ENCODE measurements at places on chromosomes 3 and 15.

DNA sequence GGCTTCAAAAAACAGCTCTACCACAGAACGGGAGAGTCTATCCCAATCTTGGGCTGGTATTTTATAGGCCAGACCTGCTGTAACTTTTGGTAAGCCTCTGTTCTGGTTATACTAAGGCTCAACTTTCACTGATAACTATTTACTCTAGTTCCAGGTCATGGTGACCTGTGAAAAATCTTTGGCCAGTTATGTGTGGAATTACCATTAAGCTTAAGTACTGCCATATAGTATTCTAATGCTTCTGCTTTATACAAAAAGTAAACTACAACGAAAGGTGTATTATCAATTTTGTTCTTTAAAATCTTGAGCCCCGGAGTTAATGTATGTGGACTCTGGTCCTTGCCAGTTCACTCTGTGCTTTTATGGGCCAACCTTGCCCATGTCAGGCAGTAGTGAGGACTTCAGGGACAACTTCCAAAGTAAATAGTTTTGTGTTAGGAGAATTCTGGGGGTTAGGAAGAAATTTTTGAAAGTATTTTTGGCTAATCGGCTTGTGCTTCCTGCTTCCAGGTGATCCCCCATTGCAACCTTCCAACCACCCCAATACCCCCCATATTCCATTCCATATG is 6.4 kb downstream of the SIAH2 start:
- DNase-seq = no peak

DNA sequence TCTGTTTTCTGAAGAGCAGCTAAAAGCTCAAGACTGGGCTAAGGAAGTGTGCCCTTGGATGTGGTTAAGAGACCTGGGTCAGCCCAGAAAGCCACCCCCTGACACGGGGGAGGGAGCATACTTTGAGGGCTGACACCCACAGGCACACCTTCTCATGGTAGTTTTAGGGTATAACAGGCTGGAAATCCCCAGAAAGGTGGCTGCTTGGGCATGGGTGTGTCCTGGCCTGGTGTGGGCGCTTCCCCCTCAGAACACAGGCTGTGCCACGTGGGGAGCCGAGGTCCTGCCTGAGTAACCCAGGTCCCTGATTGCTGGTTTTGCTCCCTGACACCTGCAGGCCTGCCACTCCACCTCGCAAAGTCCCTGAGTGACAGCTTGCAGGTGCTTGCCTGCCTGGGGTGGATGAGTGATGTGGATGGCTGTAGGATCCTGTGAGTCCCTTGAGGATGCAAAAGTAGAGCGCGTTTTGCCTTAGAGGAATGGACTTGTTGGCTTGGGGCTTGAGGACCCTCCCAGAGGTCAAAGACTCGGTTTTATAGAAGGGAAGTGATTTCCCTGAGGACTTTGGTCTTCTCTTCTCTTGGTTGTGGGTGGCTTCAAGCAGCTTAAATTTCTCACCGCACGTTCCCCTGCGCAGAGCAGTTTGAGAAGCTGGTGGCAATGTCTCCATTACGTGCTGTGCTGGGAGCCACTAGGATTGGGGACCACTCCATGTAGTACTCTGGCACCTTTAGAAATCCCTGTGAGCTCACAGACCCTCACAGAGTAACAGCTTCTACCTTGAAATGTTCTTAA is 94.4 kb downstream of the DNASE1L3 start:
- DNase-seq = no peak

DNA sequence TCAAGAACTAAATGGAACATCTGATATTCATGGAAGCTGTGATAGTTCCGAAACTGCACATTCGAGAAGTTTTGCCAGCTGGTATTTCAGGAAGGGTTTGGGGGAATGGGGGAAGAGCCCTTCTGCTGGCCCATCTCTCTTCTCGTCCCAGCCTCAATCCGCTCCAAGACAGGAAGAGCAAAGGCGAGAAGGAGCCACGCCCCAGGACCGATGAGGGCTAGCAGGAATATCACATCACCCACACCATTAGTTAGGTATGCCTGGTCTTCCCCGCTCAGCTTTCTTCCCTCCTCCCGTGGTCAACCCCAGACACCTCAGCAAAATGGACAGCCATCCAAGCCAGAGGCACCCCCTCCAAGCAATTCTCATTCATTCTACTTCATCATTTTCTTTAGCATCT is 14.9 kb upstream of the PCSK6 start:
- DNase-seq = no peak

GRCh38 chr15:98753726-98754656 is 105.7 kb downstream of the IGF1R start:
- no peak for DNase-seq

- DNase-seq = no peak
These were observed 515.5 kb downstream of the OCA2 start for GRCh38 chr15:27583651-27584050.

DNA sequence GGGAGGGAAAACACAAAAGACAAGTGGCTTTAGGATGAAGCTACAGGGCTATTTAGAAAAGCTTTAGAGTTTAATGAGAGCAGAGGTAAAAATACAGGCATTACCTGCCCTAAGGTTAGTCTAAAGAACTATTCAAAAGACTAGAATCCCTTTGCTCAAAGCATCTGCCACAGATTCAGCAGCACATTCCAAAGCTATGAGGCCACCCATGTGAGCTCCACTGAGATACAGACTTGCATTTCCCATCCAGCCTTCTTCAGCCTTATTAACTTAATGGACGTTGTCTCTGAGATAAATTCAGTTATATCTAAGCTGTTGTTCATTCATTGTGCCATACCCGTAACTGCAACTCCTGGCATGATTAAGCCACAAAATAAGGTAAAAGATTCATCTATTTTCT is 25.4 kb downstream of the CXCR6 start:
- no peak for DNase-seq

GRCh38 chr15:52509500-52510245 is 19.0 kb downstream of the MYO5A start:
- no peak for DNase-seq

DNA sequence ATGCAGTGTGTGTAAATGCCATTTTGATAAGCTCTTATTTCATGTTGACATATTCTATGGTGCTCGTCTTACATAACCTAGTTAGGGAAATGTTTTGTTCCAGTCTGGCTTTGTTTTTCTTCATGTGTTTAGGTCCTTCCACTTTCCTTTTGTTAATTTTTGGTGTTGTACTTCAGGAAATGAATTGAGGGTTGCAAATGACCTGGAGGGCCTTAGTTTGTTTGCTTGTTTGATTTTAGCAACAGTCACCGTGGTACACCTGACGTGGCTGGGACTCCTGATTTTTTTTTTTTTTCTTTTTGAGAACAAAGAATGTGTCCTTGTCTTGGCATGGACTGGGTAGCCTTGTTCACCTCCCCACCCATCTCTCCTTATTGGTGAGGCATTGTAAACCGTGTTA is 114.8 kb downstream of the IGF1R start:
- no peak for DNase-seq

- DNase-seq = no peak
These were observed 23.6 kb upstream of the MTMR14 start for GRCh38 chr3:9625656-9626055.

DNA sequence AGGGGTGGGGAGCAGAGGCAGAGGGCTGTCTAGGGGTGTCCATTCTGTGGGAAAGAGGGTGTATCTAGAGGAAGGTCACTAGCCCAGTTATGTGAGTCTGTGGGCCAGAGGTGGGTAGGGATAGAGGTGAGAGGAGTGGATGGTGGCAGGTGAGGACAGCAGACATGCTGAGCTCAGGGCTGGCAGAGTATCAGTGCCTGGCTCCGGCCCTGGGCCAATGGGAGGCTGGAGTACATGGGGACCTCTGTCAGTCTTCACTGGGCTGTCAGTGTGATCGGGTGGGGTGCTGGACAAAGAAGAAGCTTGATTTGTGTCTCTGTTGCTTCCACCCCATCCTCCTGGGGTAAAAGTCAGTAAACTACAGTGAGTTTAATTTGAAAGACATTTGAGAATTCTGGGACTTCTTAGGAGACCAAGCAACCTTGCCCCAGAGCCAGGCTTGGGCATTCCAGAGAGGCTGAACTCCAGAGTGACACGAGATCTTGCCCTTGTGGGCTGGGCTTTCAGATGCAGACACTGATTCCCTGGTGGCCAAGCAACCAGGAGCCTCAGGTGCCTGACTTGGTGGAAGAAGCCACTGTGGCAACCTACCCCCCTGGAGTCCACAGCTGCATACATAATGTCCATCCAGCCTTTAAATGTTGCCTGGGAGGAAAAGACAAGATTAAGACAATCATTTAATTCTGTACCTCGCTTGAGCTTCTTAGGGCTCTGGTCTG is 60.7 kb downstream of the EXOG start:
- no peak for DNase-seq

- DNase-seq = no peak
These were observed 34.3 kb downstream of the DNAJB8 start for GRCh38 chr3:128432301-128432970.

DNA sequence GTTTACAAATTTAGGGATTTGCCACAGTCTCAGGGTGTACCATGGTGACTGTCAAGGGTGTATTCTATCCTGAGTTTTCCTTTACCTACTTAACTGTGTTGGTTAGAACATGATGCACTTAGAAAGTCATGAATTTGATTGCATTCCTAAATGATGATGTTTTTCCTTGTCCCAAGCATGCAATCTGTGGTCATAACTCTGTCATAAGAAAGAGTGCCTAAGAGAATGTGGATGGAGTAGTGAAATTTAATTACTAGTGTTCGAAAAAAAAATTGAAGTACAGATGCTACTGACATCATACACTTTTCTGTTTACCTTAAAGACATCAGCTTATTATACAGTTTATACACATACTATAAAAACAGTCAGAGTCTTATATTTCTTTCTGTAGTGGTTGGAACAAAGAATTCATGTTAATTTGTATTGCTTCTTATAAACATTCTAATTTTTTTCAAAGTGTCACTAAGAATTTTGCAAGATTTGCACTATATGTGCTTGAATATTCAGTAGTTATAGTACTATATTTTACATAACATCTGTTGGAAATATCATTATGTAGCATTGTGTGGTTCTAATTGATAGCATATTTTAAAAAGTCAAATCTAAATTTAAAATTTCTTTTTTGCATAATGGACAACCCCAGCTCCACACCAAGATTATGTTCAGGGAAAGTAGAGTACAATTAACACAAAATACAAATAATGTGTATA is 231.3 kb upstream of the KCNMB2 start:
- DNase-seq = no peak

- no peak for DNase-seq
These were observed 102.4 kb downstream of the RPL22L1 start for GRCh38 chr3:170767576-170767941.

- no peak for DNase-seq
These were observed 19.5 kb downstream of the SIAH2 start for GRCh38 chr3:150743508-150743907.

GRCh38 chr3:99869621-99870020 is 52.0 kb downstream of the CMSS1 start:
- no peak for DNase-seq

DNA sequence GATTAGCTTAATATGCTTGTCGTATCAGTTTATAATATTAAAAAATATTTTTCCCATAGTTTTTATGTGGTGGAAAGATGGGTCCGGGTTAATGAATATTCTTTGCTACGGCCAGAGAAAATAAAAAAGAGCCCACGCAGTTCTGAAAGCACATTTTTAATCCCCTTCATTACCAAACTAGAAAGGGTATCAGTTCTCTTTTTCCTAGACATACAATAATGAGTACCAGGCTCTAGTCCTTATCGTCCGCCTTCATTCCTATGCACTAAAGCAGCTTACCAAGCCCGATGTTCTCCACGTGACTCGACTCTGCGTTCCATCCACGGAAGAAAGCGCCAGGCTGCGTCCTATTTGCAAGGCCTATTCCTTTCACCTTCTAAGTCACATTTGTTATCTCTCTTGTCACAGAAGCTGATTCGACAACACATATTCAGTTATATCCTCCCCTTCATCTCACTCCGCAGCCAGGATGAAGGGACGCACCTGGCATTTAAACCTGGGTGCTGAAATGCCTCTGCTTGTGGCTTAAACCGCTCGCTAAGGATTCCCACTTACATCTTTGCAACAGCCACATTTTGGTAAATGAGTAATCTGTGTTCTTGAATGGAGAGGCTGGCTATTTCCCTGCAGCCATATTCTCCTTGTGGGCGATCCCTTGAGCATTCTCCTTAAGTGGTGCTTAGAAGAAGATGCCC is 257.0 kb downstream of the CD47 start:
- DNase-seq = no peak

- DNase-seq = no peak
These were observed 21.0 kb downstream of the BOC start for GRCh38 chr3:113232342-113232741.

GRCh38 chr3:179194931-179195330 is 46.8 kb downstream of the PIK3CA start:
- no peak for DNase-seq

- no peak for DNase-seq
These were observed 190.5 kb upstream of the CMC1 start for GRCh38 chr3:28050885-28051284.

DNA sequence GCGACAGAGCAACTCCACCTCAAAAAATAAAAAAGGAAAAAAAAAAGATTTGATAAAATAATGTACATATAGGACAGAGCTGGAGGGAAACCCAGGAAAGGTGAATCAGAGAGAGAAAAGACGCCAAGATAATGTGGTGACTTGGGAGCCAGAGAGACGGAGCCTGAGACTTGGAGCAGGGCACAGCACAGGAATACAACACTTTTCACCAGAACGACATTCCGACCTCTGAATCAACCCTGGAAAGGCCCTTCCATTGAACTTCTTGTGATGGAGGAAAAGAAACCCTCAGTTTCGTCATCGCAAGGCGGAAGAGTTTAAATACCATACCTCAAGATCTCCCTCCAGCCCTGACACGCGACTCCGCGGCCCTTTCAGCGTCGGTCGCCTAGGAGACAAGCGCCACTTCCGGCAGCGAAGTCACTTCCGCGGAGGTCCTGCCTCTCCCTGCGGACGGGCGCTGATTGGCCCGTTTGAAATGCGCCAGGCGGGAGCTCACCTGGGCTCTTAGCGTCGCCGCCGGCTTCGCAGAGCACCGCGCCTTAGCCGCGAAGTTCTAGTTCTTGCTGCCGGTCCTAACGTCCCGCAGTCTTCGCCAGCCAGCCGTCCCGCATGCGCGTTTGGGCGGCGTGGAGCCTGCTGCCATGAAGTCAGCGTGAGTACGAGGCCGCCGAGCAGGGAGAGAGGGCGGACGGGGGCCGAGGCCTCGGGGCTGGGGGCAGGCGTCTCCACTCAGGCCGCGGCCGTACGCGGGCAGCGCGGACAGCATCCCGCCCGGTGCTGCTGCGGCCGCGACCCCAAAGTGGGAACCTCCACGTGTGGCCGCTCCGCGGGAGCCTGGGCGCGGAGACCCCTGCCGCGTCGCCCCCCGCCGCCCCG is at the start of gene KIF23:
Gene KIF23 (plus strand): TSS at position 528 of the 879 bp plus-strand sequence. CDS start 117 bp downstream, at position 645.
- DNase-seq = peak; percentile 40

DNA sequence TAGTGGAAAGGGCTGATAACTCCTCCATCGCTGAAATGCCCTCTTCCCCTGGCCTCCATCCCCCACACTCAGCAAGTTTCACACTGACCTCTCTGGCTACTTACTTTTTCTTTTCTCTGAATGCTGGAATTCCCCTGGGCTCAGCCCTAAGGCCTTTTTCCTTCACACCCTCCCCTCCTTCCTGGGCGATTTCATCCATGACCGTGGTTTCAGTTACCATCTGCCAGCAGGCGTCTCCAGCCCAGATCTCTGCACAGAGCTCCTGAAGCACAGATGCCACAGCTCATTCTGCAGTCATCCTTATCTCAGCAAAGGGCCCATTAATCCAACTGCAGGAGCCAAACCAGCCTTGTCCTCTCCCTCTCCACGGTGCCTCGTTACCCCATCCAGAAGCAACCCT is 114.0 kb downstream of the RFTN1 start:
- DNase-seq = no peak

- DNase-seq = no peak
These were observed 563.5 kb downstream of the PDCD6IP start for GRCh38 chr3:34361921-34362320.
